Frontal cortex (tissue), 4 donors: ENCODE measurements at places on chromosomes 5 and 9. TPM values are rescaled to one million over a fixed set of nuclear protein-coding genes. Genes with fewer than 3 reads are reported as not detected.

The TMEM215 gene
- total RNA-seq: 0.82 TPM

The CCDC192 gene
- total RNA-seq: not detected

The ZDHHC12 gene
- total RNA-seq: 1.2 TPM

The TUSC1 gene
- 12.2 TPM for total RNA-seq

The CDH6 gene
- total RNA-seq: 37.1 TPM

The FOXD4 gene
- total RNA-seq: 1.2 TPM

The BSPRY gene
- total RNA-seq: under 0.01 TPM

The PCDHGA9 gene
- total RNA-seq: 6.9 TPM

The KIF12 gene
- total RNA-seq: 0.82 TPM

The BHMT2 gene
- total RNA-seq: 0.41 TPM

The FUBP3 gene
- total RNA-seq: 40.4 TPM

The LEAP2 gene
- total RNA-seq: 1.2 TPM

The KIF27 gene
- total RNA-seq: 15.1 TPM

The ACOT12 gene
- total RNA-seq: 1.6 TPM

The ACSL6 gene
- 34.2 TPM for total RNA-seq

The OR1Q1 gene
- not detected for total RNA-seq

The PLPP7 gene
- total RNA-seq: 6.1 TPM

The SPINK14 gene
- not detected for total RNA-seq

The AK8 gene
- total RNA-seq: 1.2 TPM

The ZNF474 gene
- total RNA-seq: 1.6 TPM

The PHF24 gene
- total RNA-seq: 19.2 TPM

The INSYN2B gene
- total RNA-seq: 0.82 TPM

The PCDHA1 gene
- total RNA-seq: 8.6 TPM

The STPG3 gene
- total RNA-seq: not detected

The TSSK1B gene
- under 0.01 TPM for total RNA-seq

The CARTPT gene
- 2.9 TPM for total RNA-seq
